Right renal pelvis (tissue), 4 donors: ENCODE measurements at places on chromosomes 1 and 21. TPM values are rescaled to one million over a fixed set of nuclear protein-coding genes. Genes with fewer than 3 reads are reported as not detected.

Gene TMEM240
- 9.2 TPM for polyA plus RNA-seq

Gene RHOU
- 20.3 TPM for polyA plus RNA-seq

Gene KCNA3
- polyA plus RNA-seq = not detected

- no peak for DNase-seq
These were observed 39.6 kb downstream of the ALG6 start for GRCh38 chr1:63407002-63407401.
